ENCODE measurements at places on chromosomes 16 and 17.

DNA sequence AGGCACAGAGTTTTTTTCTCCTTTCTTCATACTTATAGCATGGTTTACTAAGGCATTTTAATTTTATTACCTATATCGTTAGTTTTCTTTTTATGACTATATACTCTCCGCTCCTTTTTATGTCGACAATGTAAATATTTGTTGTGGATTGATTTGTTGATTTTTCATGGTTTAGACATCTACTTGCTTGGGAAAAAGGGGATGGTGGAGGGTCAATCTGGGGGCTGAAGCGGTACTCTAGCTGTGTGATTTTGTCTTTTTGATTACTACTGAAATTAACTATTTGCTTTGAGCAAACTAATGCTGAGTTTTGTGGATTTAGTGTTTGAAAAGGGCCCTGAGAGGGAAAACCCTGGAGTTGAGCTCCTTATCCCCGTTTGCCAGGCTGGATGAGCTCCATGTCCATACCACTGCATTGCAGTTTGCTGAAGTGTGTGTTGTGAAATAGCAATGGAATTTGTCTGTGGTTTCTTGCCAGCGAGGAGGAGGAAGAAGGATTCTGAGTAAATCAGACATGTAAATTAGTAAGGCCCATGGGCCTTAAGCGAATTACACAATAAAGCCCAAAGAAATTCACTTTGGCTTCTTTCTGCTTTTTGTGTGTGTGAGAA is 72.0 kb downstream of the FTO start:
- peak; percentile 14 for DNase-seq

DNA sequence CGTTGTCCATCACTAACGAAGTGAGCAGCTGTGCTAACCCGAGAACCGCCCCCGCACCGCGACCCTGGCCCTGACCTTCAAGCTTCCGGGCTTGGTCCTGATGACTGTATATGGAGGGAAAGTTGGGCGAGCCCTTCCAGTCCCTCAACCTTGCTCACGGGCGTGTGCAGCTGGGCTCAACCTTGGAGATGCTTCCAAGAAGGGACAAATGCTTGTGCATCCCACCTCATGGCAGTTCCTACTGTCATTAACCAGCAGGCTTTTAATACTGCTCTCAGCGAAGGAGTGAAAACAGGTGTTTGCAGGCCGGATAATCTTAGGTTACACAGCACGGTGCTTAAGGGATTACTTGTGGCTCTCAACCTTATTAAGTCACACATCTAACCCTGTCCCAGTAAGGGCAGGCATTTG is 33.5 kb downstream of the SRL start:
- no peak for DNase-seq

DNA sequence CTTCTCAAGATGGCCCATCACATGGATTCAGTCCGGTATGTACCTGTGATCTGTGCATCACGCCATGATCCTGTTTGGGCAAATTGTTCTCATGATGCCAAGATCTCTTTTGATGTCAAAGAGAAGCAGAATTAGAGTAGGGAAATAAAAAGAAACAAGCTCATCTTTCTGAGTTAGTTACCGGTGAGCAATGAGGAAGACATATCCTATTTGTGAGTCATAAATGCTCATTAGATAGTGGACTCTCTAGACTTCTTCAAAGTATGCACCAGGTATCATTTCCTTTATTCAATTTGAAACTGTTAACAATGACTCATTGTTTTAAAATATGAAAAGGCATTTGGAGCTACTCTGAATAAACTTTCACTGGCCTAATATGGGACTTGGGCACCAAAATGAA is 8.0 kb upstream of the KRTAP4-12 start:
- DNase-seq, result no peak

GRCh38 chr16:57987441-57988177 is 12.9 kb downstream of the ZNF319 start:
- DNase-seq, result no peak

- DNase-seq, result no peak
These were observed 96.9 kb upstream of the ADAMTS18 start for GRCh38 chr16:77531752-77532151.

GRCh38 chr17:58323366-58324055 is 5.1 kb downstream of the TSPOAP1 start:
- DNase-seq, result no peak

- DNase-seq, result no peak
These were observed 13.9 kb upstream of the GINS3 start for GRCh38 chr16:58378401-58378800.

- DNase-seq, result no peak
These were observed 11.5 kb downstream of the SLC35B1 start for GRCh38 chr17:49696233-49696761.

- no peak for DNase-seq
These were observed 5.0 kb downstream of the PRSS27 start for GRCh38 chr16:2715064-2715463.

GRCh38 chr17:36825113-36825512 is 112.2 kb upstream of the LHX1 start:
- DNase-seq, result no peak

DNA sequence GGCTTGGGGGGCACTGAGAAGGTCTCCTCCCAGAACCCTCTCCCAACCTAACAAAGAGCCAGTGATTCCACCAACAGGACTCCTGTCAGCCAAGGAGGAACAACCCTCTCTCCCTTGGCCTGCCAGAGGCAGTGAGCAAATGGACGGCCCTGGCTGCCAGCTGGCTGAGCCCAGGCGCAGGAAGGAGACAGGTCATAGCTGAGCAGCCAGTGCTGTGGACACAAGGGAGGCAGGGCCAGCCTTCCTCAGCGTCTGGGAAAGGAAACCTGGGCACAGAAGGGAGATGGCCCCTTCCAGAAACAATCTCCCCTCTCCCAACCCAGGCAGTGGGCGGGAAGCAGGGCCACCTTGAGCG is 2.1 kb downstream of the MPO start:
- peak; percentile 48 for DNase-seq

DNA sequence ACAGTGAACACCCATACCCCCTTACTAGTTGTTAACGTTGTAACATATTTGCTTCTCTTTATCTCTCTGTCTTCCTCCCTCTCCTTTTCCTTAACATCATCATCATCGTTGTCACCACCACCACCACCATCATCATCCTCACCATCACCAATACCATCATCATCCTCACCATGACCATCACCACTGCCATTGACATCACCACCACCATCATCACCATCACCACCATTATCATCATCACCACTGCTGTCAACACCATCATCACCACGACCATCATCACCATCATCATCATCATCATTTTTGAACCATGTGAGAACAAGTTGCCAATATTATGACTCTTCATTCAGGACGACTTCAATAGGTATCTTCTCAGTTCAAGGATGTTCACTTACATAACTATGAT is 35.5 kb downstream of the SHISA6 start:
- no peak for DNase-seq

GRCh38 chr16:50816901-50817555 is 75.1 kb downstream of the CYLD start:
- DNase-seq, result no peak

- no peak for DNase-seq
These were observed 42.1 kb upstream of the TAOK1 start for GRCh38 chr17:29347831-29348629.

- no peak for DNase-seq
These were observed 902 bp upstream of the DHRS7B start for GRCh38 chr17:21125862-21126261.

- peak; percentile 71 for DNase-seq
These were observed 2.3 kb downstream of the BAIAP2 start for GRCh38 chr17:81037026-81037797.

- DNase-seq, result no peak
These were observed 57.3 kb downstream of the ZFPM1 start for GRCh38 chr16:88510091-88510994.

DNA sequence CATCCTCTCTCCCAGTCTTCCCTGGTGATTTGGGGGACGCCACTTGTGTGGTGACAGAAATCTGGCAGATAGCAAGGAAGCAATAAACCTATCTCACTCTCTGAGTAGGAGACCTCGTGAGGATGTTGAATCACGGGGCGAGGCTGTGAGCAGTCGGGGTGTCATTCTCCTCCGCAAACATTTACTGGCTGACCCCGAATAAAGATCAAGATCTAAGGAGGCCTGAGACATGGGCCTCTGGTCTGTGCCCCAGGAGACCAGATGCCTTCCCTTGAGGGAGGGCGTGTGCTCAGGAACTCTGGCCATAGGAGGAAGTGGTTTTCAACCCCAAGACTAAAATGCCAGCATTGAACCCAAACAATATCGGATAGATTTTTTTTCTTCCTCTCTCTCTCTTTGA is 53.1 kb downstream of the FOXL1 start:
- no peak for DNase-seq

DNA sequence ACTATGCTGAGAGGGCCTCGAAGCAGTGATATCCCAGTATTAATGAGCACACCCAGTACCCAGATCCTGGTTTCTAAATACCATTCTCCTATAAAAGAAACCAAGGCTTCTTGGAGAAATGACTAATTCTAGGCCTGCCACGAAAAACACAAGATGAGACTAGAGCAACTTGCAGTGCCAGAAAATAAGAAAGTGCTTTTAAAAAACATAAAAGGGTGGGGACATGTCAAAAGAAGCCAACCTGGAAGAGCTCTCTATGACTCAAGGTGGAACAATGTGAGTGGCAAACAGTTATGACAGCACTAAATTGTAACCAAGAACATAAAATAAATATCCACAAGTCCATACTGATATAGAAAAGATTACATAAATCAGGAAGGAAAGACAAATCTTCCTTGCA is 153.2 kb upstream of the KCNJ18 start:
- no peak for DNase-seq

DNA sequence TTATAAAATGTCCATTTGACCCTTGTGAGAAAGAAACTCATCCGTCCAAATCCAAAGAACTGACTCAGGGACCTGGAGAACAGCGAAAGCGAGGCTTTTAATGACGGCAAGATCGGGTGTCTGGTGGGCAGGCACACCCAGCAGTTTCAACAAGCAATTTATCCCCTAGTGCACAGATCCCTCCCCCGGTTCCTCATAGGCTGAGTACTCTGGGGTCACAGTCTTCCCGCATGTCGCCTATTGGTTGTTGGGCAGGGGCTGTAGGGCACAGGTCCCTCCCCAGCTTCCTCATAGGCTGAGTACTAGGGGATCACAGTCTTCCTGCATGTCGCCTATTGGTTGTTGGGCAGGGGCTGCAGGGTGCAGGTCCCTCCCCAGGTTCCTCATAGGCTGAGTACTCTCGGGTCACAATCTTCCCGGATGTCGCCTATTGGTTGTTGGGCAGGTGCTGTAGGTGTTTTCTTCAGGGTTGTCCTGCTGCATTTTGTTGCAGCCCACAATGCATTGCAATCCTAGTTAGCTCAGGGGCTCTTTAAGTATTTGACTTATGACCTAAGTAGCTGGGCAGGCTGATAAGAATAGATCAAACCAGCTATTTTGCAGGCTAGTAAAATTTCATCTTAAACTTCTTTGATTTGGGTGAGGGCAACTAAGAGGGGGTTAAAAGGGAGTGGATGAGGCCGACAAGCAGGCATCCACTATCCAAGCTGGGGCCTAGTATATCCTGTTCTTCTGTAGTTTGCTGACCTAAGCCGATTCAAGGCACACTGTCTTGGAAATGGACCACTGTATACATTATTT is 3.6 kb upstream of the UTS2R start:
- DNase-seq, result no peak

GRCh38 chr16:46782320-46782719 is 34.2 kb upstream of the MYLK3 start:
- DNase-seq, result no peak

GRCh38 chr17:77101521-77102410 is 39.0 kb upstream of the SEC14L1 start:
- DNase-seq, result no peak

DNA sequence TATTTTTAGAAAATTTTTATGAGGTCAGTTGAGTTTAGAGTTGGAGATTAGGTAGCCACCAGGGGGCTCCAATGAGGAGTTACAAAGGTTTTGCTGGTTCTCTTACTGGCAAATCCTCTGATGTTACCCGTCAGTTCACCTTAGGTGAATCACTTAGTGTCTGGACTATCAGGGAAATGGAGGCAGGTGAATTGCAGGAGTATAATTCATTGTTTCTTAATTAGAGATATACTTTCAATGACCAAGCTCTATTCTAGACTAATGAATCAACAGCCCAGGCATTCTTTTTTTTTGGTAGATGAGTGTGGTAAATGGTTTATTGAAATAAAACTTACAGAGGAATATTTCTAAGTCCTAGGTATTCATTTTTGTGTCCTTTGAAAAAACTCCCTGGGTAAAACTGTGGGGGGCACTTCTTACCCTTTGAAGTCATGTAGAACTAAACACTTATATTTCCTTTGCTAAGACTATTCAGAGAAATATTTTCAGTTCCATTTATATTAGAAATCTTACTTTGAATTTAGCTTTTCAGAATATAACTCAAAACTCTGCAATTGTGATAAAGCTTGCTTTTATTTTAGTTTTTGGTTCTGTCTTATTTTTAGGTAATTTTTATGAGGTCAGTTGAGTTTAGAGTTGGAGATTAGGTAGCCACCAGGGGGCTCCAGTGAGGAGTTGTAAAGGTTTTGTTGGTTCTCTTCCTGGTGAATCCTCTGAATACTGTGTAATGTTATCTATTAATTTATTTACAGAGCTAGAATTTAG is 17.7 kb downstream of the PSMD11 start:
- DNase-seq, result no peak

DNA sequence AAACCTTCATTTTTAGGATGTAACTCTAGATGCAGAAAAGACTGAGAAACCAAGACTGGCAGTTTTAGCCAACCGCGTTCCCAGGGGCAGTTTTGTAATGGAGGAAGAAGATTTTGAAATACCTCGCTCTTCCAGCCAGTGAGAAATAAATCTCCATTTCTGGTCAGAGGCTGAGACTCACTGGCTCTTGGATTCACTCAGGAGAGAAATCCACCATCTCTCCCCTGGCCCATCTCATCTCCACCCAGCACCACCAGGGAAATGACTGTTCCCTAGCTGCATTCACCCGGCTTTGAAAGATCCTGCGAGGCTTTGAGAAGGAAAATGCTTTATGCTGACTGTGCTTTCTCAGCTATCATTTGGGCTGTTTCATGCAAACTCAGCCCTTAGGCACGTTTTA is 185.2 kb downstream of the SOX9 start:
- DNase-seq, result no peak

DNA sequence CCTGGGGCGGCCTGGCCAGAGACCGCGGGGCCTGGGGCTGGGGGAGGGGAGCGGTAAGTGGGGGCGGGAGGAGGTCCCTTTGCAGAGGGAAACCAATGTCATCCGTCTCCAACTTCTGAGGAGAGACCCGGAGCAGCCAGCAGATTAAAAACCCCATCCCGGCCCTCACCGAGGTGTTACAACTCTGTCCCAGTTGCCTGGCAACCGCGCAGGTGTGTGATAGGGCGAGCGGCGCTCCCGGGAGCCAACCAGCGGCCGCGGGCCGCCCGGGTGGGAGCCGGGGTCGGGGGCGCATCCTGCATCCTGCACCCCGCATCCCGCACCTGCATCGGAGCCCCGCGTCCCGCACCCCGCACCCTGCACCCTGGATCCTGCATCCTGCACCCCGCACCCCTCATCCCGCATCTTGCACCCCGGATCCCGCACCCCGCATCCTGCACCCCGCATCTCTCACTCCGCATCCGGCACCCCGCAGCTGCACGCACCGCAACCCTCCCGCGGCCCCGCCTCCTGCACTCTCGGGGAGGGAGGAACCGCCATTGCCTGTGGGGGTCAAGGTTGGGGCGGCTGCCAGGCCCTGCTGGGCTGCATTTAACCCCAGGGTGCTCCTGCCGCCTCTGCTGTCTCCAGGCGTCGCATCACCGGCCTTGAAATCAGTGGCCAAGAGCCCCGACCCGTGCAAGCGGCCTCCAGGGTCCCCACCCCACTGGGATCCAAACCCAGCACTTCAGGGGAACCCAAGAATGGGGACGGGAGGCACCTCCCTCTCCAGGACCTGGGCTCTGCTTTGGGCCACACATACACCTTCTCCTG is 47.3 kb downstream of the RTN4RL1 start:
- DNase-seq, result no peak

GRCh38 chr17:64145751-64146417 is 15.9 kb upstream of the ERN1 start:
- peak; percentile 98 for DNase-seq

Measured in heart right ventricle (tissue), 16 donors.